ENCODE measurements at places on chromosomes 2 and 18.

- no peak for DNase-seq
Measured at GRCh38 chr2:97982621-97983020, 13.1 kb downstream of the TMEM131 start.

DNA sequence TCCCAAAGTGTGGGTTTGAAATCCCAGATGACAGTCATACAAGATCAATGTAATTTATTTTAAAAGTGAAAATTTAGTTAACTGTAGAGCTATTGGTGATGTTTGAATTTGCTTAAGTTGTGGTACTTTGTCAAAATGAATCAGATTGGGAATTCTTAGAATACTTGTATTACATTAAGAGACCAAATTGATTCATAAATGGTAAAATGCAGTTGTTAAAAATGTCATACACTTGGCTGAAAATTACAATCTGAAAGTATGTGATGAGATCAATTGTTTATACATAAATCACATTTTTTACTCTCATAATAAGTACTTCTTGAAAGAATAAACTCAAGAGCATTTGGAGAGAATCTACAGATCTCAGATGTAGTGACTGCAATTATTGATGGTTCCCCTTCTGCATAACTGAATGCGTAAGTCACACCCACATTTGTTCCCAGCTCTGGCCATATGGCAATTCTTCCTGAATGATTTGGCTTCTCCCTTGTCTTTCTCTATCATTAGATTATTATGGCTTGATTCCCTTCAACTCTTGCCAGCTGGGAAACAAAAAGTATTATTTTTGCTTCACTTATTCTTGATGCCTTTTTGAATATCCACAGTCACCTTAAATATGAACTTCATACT lies 558.5 kb downstream of the CPS1 start:
- DNase-seq = no peak

DNA sequence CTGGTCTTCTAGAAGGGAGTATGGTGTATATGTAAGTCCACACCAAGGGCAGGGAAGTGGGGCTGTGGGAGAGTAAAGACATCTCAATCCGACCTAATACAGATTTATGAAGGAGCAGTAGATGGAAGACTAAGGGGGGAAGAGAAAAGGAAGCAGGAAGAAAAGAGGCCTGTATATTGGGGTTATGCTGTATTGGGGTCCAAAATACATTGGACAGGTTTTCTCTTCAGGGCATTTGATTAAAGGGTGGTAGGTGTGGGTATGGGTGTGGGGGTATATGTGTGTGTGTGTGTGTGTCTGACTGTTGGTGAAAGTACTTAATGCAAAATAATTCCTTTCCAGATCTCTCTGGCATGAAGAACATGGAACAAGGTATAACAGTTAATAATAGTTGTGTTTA lies 33.6 kb upstream of the SCYGR2 start:
- no peak for DNase-seq

GRCh38 chr18:48007955-48008701 lies 77.7 kb upstream of the SMAD2 start:
- no peak for DNase-seq

- no peak for DNase-seq
Measured at GRCh38 chr18:13390196-13390595, 171.6 kb downstream of the LDLRAD4 start.
